ENCODE measurements at places on chromosomes 2 and 18.

- DNase-seq: no peak
Observed at GRCh38 chr2:70684846-70685622, 83.0 kb downstream of the ADD2 start.

DNA sequence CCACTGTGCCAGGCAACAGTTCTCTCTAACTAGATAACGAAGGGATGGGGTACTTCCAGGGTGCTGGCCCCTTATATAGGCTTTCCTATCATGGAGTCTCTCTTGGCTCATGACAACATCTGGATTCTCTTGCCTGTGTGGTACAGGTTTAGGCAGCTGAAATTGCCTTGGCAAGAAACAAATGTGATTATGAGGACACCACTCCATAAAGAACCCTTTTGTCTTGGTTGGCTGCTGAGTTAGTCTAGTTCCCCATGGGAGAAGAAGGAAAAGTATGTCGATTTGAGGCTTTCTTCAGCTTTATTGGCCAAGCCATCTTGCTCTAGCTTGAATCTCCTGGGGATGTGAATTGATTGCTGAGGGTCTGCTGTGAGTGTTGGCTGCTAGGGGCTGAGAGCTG is 76.3 kb upstream of the ZCCHC2 start:
- DNase-seq: no peak

GRCh38 chr18:60649842-60650536 is 277.4 kb upstream of the MC4R start:
- no peak for DNase-seq

GRCh38 chr2:217459680-217460405 is 543.0 kb downstream of the TNS1 start:
- no peak for DNase-seq

DNA sequence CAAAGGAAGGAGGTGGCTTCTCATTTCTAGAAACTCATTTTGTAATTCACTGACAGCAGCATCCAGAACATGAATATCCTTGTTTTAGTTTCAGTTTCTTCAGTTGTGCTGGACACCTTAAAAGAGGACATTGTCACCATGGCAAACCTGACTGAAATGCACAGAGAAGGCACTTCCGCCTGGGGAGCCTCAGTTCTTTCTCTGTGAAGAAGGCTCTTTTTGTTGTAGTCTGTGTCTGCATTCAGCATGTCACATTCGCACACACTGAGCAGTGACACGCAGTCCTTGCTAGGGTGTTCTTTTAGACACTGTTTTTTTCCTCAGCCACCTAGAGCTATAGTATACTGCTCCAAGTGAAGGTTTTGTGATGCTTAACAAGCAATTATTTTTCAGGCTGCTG is 9.5 kb upstream of the RPRM start:
- no peak for DNase-seq

DNA sequence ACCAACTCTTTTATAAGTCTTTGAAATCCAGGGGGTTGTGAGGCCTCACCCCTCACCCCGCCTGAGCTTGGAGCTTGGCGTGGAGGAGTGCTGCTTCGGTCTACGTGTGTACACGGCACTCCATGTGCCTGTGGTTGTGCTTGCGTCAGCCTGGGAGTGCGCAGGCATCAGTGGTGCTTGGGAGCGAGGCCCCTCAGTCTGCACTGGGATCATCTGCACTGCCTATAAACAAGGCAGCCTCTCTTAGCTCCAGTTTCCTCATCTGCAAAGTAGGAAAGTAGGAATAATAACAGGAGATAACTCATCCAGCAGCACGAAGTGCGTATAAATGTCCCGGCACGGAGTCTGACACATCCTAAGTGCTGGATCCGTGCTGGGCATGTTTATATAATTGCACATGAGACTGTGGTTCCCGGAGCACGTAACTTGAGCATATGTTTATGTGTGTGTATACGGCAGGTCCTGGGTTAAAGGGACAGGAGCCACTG is 1.2 kb downstream of the GYPC start:
- no peak for DNase-seq

GRCh38 chr2:55906993-55907392 is 16.6 kb downstream of the EFEMP1 start:
- DNase-seq: no peak

- DNase-seq: no peak
Observed at GRCh38 chr2:79849949-79850348, 337.1 kb downstream of the CTNNA2 start.

DNA sequence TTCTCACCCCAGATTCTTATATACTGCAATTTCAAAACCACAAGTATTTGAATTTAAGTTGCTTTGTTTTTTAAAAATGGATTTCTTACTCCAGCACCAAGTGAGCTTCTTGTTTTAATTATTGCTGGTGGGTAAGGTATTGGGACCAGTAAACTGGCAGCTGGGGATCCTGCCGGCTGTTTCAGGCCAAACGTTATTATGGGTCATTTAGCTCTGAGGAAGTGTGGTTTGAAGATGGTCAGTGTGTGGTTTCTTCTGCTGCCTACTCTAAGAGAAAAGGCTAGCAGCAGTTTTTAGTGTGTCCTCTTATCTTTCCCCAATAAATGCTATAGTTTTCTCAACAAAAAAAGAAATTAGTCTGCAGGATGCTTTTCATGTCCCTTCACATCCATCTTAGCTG is 30.6 kb downstream of the CFAP221 start:
- DNase-seq: no peak

GRCh38 chr2:202885190-202885589 is 13.6 kb upstream of the ICA1L start:
- no peak for DNase-seq

GRCh38 chr2:128638341-128639119 is 319.9 kb upstream of the HS6ST1 start:
- no peak for DNase-seq

DNA sequence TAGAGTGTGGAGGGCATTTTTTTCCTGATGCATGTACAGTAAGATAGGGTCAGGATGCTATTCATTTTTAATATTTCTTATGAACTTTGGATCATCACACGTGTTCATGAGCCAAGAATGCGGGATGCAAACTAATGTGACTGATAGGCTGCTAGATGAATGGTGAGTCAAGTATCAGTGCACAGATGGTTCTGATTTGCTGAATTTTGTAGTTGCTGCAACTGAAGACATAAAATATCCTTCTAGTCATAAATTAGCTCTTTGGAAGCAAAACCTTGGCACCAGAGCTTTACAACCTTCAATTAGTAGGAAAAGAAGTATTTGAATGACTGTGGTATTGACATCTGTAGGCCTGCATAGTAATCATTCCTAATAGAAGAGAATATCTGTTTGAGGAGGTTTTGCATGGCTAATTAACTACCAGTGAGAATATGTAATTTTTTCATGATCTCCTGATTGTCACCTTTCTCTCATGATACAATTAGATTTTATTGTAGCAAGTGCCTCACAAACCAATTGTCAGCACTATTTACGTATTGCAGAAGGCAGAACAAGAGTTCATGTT is 94.0 kb downstream of the VRK2 start:
- DNase-seq: no peak

Data from activated CD4-positive, alpha-beta T cell treated with anti-CD3 and anti-CD28 coated beads, Interleukin-2, amount 50 U/mL, for 4 hours (primary cell).